Posterior vena cava (tissue), 2 donors: ENCODE measurements at places on chromosomes 16 and 17. TPM values are rescaled to one million over a fixed set of nuclear protein-coding genes. Genes with fewer than 3 reads are reported as not detected.
A peak's percentile ranks its signal among the peaks of the same experiment; 100 is the strongest.

DNA sequence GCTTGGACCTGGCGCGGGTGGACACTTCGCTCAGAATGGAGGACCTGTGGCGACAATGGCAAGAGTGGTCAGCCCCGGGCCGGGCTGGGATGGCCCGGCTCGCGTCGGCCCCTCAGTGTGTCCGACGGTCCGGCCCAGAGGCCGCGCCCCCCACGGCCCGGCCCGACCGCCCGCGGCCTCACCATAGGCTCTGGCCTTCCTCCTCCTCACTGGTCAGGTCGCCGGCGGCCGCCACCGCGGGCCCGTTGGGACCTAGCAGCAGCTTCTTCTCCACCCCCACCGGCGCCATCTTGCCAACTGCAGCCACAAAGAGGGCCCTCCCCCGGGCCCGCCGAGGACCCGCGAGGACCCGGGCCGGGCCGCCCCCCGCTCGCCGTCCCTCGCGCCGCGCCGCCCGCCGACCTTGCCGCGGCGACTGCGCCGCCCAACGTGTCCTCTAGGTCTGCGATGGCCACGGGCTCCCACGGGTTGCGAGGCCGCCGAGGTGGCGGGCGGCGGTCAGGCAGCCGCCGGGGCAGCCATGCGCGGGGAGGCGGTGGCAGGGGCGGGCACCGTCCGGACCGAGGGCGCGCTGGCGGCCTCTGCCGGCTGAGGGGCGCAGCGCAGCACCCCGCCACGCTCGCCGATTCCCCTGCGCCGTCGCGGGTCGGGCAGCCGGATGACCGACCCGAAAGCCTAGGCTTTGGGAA, at the start of gene DYNC1LI2:
Gene DYNC1LI2, minus strand, starts transcription at position 307 of the 689 bp plus-strand sequence. Its CDS starts 18 bp downstream, at position 289.
- peak; percentile 94 for DNase-seq

Gene CSHL1
- total RNA-seq, result not detected

Gene GPR179
- total RNA-seq, result not detected

GRCh38 chr16:57813466-57813865, 11.2 kb upstream of the KIFC3 start:
- DNase-seq, result no peak

DNA sequence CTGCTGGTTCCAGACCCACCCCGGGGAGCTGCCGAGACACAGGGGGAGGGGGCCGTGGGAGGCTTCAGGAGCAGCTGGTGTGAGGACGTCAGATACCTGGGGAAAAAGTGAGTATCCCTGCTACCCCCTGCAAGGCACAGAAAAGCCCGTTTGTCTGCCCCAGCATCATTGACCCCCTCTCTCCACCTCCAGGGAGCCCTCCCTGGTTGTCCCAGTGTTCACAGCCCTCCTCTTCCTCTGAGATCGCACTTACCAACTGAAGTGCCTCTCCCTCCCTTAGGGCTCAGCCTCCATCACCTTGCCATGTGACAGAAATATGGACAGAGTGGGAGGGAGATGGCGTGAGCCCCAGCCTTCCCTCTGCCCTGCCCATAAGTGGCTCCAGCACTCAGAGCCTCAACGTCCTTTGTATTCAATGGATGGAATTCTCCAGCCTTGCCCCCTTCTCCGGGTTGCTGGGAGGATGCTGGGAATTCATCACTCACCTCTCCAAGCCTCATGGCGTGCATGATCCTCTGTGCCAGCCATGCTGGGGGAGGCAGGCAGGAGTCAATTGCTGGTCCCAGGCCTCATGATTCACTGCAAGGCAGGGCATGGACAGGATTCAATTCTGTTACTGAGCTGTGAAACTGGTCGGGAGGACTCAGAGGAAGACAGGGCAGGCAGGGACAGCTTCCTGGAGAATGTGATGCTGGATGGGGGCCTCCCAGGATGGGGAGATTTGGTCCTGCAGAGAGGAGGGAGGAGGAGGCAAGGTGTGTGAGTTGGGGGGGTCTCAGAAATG, 14.6 kb downstream of the SPNS3 start:
- DNase-seq, result no peak

- no peak for DNase-seq
Observed at GRCh38 chr16:17224879-17225281, 245.9 kb downstream of the XYLT1 start.

- no peak for DNase-seq
Observed at GRCh38 chr16:64380751-64381150, 741.1 kb downstream of the CDH11 start.
